ENCODE measurements at places on chromosomes 6 and 20. TPM values are rescaled to one million over a fixed set of nuclear protein-coding genes. Genes with fewer than 3 reads are reported as not detected.

The TFAP2B gene
- 0.01 TPM for polyA plus RNA-seq

The HAO1 gene
- polyA plus RNA-seq = not detected

The LAMA2 gene
- 1.4 TPM for polyA plus RNA-seq

The TGM3 gene
- 0.08 TPM for polyA plus RNA-seq

The CST4 gene
- not detected for polyA plus RNA-seq

The KDM1B gene
- polyA plus RNA-seq = 32.7 TPM

The EFCAB8 gene
- polyA plus RNA-seq = 0.03 TPM

The CTAGE9 gene
- not detected for polyA plus RNA-seq

The HLA-DOB gene
- 12.5 TPM for polyA plus RNA-seq

The OR2H2 gene
- polyA plus RNA-seq = not detected

The PLN gene
- not detected for polyA plus RNA-seq

The PSMB9 gene
- 29.0 TPM for polyA plus RNA-seq

The PAQR8 gene
- 0.80 TPM for polyA plus RNA-seq

The CALHM4 gene
- 0.57 TPM for polyA plus RNA-seq

The DUSP15 gene
- polyA plus RNA-seq = not detected

The GMNN gene
- 8.5 TPM for polyA plus RNA-seq

The MAN1A1 gene
- polyA plus RNA-seq = 11.3 TPM

The SPTLC3 gene
- 10.0 TPM for polyA plus RNA-seq

The SIRPB2 gene
- polyA plus RNA-seq = 2.1 TPM

The CDH4 gene
- 1.1 TPM for polyA plus RNA-seq

The BNIP5 gene
- not detected for polyA plus RNA-seq

The IL17F gene
- not detected for polyA plus RNA-seq

The PNLDC1 gene
- polyA plus RNA-seq = 0.14 TPM

The HLA-DQB2 gene
- polyA plus RNA-seq = not detected

The MAFB gene
- polyA plus RNA-seq = 1.7 TPM

The SYTL3 gene
- 0.93 TPM for polyA plus RNA-seq

The SNAP91 gene
- not detected for polyA plus RNA-seq

The VWA7 gene
- polyA plus RNA-seq = 0.47 TPM

The SCAF8 gene
- polyA plus RNA-seq = 24.3 TPM

The AHCY gene
- polyA plus RNA-seq = 320 TPM

The SPATA25 gene
- not detected for polyA plus RNA-seq

The RBPJL gene
- not detected for polyA plus RNA-seq

The BMP6 gene
- polyA plus RNA-seq = 0.05 TPM

The CCDC170 gene
- polyA plus RNA-seq = 0.08 TPM

The CST5 gene
- polyA plus RNA-seq = not detected

The ACTL10 gene
- polyA plus RNA-seq = 0.48 TPM

The CLVS2 gene
- not detected for polyA plus RNA-seq

The KCNK17 gene
- polyA plus RNA-seq = not detected

The C6orf163 gene
- polyA plus RNA-seq = 0.19 TPM

The PBOV1 gene
- polyA plus RNA-seq = not detected

The SLC17A3 gene
- polyA plus RNA-seq = not detected

The GMEB2 gene
- polyA plus RNA-seq = 8.4 TPM

The TBX18 gene
- polyA plus RNA-seq = 0.03 TPM

The GGT7 gene
- polyA plus RNA-seq = 4.7 TPM

The NKAPL gene
- 0.31 TPM for polyA plus RNA-seq

The HSPA1A gene
- 110 TPM for polyA plus RNA-seq
